ENCODE measurements at places on chromosomes 6 and 20.

- DNase-seq = no peak
Measured at GRCh38 chr6:115058414-115059211, 715.8 kb upstream of the HS3ST5 start.

- no peak for DNase-seq
Measured at GRCh38 chr6:84284428-84285049, 57.1 kb upstream of the CEP162 start.

- DNase-seq = no peak
Measured at GRCh38 chr6:31900917-31901414, 920 bp downstream of the ZBTB12 start.

- no peak for DNase-seq
Measured at GRCh38 chr6:140281236-140281635, 906.8 kb upstream of the CITED2 start.

- no peak for DNase-seq
Measured at GRCh38 chr20:18632196-18632789, 44.4 kb downstream of the DTD1 start.

- DNase-seq = no peak
Measured at GRCh38 chr20:63900413-63900812, 5.5 kb downstream of the DNAJC5 start.

All from GM04504 (cell line).